Activated naive CD8-positive, alpha-beta T cell treated with anti-CD3 and anti-CD28 coated beads, Interleukin-2, amount 50 U/mL, for 24 hours (primary cell): ENCODE measurements at places on chromosomes 3 and 15.

DNA sequence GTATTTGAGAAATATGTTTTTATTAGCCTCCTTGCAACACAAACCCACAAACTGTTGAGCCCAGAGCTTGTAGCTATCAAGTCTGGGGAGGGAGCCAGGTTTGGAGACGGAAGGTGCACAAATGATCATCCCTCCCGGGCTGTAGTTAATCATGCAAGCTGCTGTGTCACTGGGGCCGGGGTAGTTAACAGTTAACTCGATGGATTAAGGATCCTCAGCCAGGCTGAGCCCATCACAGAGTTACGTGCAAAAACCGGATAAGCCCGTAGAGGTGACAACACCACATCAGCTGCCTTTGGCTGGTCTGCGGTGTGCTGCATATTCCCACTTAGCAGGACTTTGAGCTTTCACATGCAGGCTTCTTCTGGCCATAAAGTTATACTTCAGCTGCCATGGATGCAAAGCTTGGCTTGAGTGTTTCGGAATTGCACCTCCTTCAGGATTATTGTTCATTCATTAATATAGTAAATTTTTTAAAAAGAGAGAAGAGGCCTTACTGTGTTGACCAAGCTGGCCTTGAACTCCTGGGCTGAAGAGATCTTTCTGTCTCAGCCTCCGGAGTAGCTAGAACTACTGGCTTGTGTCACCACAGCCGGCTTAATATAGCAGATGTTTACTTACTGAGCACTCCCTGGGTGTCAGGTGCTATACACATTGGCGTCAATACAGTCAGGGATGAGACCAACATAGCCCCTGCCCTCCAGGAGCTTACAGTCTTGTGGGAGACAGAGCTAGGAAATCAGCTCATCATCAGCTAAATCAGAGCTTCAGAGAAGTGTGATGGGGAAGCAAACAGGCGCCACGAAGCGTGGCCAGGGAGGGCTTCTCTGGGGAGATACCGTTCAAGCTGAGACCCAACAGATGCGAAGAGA is 226.8 kb upstream of the BHLHE40 start:
- no peak for DNase-seq

DNA sequence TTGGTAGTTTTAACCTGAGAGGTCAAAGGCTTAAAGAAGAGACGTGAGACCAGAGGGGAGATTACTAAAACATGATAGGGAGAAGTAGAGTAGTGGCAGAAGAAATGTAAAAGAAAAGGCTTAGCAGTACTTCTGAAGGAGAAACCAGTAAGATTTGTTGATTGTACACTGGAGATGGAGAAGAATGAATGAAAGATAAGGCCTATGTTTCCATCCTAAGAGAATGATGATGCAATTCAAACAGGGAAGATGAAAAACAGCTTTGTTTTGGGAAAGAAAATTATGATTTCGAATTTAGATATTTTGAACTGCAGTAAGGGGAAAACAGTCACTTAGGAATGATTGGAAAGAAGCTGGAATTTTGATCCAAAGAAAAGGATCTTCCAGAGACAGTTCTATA is 97.4 kb upstream of the PLXND1 start:
- no peak for DNase-seq

DNA sequence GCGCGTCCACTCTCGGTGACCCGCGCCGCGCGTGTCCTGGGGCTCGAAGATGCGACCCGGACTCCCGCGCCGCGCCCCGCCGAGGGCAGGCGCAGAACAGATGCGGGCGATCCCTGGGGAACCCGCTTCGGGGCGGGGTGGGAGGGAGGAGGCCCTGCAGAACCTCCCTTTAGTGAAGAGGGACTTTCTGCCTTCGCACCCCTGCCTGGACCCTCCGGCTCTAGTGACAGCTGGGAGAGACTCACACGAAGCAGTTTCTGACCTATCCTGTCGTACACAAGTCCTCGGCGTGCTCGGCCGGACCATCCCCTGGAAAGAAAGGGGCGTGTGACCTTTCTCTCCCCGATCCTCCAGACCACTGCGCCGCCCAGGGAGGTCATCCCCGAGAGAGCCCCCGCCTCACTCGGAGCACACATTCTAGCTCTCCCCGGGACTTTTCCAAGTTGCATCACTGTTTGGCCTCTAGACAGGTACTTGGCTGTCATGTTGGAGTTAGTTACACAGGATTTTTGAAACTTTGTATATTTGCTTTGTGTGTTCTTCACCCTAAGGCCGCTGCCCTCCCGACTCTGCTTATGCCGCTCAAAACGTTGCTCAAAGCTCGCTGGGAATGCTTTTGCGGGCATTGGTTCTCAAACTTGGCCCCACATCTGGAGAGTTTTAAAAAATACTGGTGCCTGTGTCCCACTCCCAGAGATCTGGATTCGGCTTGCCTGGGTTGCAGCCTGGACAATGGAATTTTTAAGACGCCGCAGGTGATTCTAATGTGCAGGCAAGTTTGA is 582 bp downstream of the CGNL1 start:
- DNase-seq: peak; percentile 6

- DNase-seq: no peak
These were observed 468.3 kb upstream of the CBLB start for GRCh38 chr3:106337116-106337515.

DNA sequence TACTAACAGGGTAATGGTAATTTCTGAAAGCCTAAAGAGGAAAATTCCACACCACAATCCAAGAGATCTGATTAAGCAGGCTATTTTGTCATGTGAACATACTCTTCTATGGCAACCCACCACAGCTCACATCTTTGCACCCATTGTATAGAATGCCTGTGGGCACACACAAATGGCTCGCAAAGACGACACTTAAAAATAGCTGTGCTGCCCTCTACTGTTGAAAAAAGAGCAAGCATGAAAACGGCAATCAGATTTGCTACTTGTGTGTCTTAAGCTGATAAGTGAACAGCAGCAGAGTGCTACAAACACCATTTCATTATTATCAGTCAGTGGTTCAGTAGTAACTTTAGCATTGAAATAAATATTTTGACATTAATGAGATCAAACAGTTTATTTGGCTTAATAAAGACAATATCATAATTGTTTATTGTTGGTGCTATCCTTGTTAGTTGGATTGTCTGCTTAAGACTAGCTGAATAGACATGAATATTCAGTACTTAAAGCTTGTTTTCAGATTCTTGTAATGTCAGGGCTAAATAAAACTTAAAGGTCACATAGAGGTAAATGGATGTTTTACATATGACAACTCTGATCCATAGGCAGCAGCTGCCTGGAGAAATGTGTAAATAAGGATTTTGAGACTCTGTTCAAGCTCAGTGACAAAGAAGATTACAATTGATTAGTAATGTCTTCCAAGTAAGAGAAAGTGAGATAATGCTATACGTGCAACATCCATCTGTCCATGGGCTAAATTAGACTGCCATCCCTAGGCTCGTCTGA is 199.1 kb downstream of the LRRN1 start:
- peak; percentile 14 for DNase-seq

GRCh38 chr3:186241910-186242821 is 119.9 kb downstream of the DGKG start:
- peak; percentile 61 for DNase-seq

- DNase-seq: no peak
These were observed 41.8 kb downstream of the EPHB3 start for GRCh38 chr3:184603151-184604030.

DNA sequence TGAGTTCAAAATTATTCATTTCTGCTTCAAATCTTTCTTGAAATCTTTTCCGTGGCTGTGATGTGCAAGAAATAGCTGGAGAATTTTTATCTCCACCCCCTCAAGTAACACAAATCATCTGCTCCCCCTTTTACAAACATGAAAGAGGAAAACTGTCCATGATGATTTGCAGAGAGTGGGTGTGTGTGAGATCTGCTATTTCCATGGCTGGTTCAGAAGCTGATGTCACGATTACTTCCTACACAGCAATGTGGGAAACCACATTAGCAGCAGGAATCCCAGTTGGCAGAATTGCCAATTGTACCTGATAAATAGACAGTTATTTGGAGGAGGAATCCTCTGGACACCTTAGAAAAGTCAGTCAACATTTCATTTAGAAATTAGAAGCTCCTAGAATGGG is 75.2 kb upstream of the GRM7 start:
- DNase-seq: no peak

DNA sequence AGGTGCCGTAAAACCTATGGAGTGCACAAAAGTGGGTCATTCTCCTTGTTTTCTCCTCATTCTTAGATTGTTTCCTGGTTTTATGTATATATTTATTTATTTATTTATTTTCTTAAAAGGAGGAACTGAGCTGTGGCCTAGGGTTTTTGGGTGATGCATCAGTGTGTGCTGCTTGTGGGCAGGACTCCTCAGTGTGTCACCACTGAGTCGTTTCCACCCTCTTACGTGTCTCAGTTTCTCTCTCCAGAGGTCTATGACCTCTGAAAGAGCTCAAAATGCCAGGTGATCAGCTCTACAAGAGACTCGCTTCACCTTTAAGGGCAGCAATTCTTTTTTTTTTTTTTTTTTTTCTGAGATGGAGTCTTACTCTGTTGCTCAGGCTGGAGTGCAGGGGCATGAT is 72.9 kb downstream of the CD200 start:
- peak; percentile 34 for DNase-seq

DNA sequence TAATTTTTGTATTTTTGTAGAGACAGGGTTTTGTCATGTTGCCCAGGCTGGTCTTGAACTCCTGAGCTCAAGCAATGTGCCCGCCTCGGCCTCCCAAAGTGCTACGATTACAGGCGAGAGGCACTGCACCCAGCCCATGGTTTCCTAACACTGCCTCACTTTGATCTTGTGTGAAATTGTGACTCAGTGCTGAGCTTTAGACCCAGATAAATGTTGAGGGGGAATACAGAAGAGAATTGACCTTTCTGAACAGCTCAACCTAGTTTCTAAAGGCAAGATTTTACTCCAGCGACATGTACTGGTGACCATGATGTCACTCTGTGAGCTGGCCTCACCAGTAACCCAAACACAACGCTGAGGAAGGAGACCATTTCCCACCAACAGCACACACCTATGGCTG is 73.5 kb downstream of the ATP1B3 start:
- DNase-seq: peak; percentile 16

DNA sequence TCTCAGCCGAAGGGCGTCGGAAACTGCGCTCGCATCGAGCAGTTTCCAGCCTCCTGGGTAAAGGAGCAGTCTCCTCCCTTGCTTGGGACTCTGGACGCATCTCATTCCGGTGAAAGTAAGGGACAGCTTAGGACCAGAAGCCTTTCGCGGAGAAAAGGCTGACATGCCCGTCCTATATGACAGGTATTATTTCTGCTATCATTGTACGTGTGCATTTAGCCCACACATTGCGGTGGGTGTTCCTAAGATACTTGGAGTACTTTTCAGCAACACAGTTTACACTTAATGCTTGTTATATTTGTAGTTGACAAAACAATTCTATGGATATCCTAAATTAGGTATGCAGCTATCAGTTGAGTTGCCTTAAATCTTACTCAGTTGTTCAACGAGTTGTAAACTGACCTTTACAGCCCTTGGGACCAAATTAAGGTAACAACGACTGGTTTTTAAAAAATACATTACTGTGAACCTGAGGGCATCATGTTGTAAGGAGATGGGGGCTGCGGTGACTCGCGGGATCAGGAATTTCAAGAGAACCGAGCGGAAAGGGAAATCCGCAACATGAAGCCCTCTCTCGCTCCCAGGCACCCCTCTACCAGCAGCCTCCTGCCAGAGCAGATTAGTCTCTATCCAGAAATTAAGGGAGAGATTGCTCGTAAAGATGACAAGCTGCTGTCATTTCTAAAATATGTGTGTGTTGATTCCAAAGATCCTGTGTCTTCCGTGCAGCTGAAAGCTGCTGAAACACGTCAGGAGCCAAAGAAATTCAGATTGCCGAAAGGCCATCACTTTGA is 632 bp upstream of the COPS2 start:
- no peak for DNase-seq

- DNase-seq: no peak
These were observed 128.8 kb downstream of the PLCL2 start for GRCh38 chr3:17013571-17013970.

GRCh38 chr15:96535148-96535547 is 204.6 kb downstream of the NR2F2 start:
- no peak for DNase-seq

DNA sequence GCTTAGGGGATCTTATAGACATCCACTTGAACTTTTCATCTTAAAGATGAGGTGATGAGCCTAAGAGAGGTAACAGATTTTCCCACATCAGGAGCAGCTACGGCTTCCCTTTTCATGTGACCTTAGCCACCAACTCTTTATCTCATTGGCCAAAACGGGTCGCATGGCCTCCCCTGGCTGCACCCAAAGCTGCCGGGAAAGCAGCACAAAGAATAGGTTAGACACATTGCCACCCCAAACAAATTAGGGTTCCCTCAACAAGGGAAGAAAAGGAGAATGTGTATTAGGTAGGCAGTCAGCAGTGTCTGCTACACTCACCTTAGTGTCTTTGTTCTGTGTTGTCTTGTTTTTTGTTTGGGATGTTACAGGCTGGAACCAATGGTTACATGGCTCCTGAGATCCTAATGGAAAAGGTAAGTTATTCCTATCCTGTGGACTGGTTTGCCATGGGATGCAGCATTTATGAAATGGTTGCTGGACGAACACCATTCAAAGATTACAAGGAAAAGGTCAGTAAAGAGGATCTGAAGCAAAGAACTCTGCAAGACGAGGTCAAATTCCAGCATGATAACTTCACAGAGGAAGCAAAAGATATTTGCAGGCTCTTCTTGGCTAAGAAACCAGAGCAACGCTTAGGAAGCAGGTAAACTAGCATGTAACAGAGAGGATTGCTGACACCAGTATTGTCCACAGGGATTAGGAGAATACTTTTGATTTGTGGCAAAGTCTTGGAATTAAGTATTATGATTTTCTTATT is 44.2 kb downstream of the GRK7 start:
- no peak for DNase-seq

DNA sequence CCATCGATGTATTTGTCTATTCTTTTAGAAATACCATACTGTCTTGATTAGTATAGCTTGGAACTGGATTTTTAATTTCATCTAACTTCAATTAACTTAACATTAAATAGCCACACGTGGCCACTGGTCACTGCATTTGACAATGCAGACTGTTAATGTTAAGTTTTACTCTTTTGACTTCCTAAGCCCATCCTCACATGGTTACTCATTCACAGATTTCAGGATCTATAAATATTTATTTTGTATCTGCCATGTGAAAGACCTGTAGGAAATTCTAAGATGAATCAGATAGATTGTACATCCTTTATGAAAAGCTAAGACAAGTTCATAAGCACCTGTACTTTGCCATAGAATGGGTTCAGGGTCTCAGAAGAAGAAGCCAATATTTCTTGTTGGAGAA is 8.3 kb upstream of the RORA start:
- DNase-seq: no peak

DNA sequence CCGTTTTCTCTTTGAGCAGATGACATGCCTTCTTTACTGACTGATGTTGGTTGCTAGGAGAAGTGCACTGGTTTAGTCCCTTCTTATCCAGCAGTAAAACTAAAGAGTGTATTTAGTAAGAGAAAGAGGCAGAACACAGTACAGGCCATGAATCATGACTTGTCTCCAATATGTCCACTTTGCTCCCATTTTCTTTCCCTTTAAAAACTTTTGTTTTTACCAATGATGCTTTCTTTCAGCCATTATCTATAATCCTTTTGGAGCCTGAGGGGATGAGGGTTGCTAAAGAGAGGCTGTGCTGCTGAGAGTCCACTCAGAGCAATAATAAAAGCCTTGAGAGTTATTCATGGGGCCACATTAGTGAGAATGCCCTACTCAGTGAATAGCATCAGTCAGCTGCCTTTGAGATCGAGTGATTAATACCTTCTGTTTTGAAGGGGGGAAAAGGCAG is 12.2 kb downstream of the ROBO2 start:
- DNase-seq: no peak
